Activated CD8-positive, alpha-beta memory T cell treated with anti-CD3 and anti-CD28 coated beads for 1 hour (primary cell): ENCODE measurements at places on chromosomes 16 and 17.

DNA sequence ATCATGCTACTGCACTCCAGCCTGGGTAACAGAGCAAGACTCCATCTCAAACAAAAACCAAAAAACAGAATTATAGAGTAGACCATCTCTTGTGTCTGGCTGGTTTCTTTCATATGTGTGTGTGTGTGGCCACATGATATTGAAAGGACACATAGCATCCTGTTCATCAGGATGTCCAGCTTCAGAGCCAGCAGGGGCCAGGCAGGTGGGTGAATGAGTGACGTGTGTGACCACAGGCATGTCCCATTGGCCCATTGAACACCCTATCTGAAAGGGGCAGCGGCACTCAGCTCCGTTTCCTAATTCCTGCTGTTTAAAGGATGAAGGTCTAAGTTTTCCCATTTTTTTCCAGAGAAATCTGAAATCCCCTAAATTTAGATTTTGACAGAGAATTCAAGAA lies 174.2 kb downstream of the PRKCB start:
- DNase-seq = no peak

- no peak for DNase-seq
Observed at GRCh38 chr17:64406321-64407200, 15.9 kb upstream of the PECAM1 start.

- no peak for DNase-seq
Observed at GRCh38 chr17:2687074-2687418, 24.5 kb downstream of the CLUH start.

- DNase-seq = no peak
Observed at GRCh38 chr17:863880-864279, 81.7 kb downstream of the MRM3 start.

GRCh38 chr17:30520436-30520835 lies 43.2 kb downstream of the GOSR1 start:
- DNase-seq = no peak

- no peak for DNase-seq
Observed at GRCh38 chr17:57311281-57312216, 55.2 kb downstream of the MSI2 start.

- no peak for DNase-seq
Observed at GRCh38 chr16:59259950-59260319, 525.8 kb upstream of the GOT2 start.

DNA sequence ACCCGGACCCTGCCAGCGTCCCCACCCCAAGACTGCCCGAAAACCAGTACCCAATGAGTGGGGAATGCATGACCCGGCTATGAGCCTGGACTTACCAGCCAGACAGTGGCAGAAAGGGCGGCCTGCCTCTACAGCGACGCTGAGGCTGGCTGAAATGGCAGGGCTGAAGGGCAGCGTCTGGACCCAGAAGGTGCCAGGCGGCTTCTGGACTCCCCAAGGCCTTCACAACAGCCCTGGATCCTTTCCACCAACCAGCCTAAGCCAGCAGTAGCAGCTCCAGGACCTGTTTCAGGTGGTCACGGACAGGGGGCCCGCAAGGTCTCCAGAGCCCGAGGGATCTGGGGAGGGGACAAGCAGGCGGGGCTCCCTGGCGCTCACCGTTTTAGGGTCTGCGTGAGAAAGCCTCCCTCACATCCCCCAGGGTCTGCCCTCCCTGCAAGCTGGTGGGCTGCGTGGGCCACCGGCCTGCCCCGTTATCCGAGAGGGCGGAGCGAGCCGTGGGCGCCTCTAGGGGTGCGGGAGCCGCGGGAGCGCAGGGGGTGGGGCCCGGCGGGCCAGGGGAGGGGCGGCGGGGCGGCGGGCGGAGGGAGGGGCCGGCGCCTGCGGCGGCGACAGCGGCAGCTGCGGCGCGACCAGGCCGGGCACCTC lies at the start of gene RIPOR1:
RIPOR1 (plus strand) TSS at position 608 of the 648 bp plus-strand sequence. CDS start 9,618 bp downstream, outside the sequence.
- no peak for DNase-seq

DNA sequence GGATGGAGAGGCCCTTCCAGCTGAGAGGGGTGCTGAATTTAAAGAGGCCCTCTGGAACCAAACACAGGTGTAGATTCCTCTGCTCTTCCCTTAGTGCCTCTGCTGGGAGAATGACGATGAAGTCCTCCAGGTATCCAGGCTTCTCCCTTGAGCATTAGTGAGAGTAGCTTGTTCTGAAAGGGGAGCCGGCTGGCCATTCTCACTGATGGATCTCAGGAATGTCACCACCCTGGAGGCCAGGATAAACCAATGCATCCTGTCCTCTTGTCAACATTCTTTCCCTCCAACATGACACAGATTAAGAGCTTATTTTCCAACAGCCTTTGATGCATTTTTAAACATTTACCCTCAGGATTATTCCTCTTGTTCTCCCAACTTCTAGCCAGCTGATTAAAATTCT lies 325.5 kb downstream of the CA10 start:
- no peak for DNase-seq

DNA sequence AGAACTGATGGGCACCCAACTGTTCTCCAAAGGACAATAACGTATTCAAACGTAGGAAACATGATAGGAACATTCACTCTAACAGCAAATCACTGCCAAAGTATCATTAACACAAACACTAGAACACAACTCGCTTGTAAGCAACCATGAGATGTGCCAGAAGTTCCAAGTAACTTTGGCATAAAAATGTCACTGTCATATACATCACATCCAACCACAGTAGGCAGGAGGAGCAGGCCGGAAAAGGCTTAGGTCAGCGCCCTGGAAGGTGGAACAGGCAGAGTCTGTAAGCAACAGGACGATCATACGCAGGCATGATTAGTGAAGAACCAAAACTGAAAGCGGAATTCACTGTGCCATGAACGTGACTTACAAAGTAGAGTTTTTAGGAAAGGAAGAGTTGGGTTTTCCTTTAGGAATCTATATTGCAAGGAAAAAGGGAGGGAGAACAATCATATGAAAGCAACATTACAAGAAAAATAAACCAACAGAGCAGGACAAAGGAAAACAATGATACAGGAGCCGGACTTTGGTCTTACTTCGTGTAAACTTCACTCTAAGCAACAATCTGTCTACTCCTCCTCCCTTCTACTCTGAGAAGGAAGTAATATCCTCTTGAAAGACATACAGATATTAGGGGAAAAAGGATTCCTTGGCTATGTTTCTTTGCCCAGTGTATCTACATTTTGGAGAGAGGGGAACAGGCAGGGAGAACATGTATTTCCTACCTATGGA lies 52.3 kb downstream of the YWHAE start:
- DNase-seq = no peak

DNA sequence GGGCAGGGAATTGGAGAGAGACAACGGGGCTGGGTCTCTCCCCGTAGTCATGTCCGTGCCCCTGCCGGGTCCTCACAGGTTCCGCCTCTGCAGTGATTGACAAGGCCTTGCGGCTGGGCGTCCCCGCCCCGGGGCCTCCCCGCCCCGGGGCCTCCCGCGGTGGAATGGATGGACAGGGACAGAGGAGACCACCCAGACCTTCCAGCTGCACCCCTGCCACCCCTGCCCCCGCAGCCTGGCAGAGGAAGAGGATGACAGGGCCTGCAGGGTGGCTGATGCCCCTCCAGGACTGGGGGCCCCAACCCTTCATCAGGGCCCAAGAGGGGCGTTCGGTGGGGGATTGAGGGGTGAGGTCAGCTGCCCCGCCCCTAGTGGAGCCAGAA lies 216.4 kb upstream of the CIBAR2 start:
- DNase-seq = no peak

GRCh38 chr17:42354956-42355843 lies 33.0 kb downstream of the STAT3 start:
- DNase-seq = no peak

DNA sequence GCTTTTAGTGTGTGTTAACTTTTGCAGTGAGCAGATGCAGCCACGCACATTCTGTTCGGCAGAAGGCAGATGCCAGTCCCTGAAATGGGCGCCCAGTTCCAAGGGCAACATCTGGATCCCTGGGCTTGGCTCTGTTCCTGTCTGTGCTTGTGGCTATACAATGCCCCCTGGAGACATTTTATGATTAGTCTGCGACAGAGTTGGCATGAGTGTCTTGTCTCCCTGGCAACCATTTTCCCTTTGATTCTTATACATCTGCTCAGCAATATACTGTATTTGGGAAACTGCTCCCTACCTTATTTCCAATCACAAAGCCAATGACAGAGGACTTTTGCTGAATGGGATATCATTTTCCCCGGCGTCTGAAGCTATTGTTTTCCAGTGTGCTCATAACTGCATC lies 1629.5 kb upstream of the GOT2 start:
- DNase-seq = no peak

DNA sequence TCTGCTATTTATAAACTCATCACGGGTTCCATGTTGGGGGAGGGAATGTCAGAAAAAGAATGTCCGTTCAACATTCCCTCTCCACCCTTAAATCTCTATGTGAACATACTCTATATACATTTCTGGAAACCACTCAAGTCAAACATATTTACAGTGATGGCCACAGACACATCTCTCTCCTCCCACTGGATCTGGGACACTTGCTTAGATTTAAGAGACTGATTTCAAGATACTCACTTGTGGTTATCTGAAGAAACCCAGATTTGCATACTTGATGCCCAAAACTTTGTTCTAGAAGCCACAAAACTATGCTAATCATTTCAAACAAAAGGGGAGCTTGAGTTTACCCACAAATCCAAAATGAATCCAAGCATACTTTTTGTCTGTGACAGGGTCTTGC lies 182.9 kb upstream of the SOX9 start:
- no peak for DNase-seq

DNA sequence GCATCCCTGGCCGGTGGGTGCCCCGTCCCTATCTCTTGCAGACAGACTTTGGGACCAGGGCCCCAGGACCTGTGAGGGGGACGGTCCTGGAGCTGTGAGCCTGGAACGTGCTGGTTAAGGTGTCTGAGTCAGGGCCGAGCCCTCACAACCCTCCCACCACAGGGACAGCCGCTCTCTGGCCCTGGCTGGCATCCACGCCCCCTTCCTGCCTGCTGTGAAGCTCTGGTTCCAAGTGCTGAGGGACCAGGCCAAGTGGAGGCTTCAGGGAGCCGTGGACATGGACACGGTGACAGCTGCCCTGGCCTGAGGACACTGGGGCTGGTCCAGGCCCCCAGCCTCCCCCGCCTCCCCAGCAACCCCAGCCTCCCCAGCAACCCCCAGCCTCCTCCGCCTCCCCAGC lies 6.6 kb downstream of the TSR3 start:
- no peak for DNase-seq

DNA sequence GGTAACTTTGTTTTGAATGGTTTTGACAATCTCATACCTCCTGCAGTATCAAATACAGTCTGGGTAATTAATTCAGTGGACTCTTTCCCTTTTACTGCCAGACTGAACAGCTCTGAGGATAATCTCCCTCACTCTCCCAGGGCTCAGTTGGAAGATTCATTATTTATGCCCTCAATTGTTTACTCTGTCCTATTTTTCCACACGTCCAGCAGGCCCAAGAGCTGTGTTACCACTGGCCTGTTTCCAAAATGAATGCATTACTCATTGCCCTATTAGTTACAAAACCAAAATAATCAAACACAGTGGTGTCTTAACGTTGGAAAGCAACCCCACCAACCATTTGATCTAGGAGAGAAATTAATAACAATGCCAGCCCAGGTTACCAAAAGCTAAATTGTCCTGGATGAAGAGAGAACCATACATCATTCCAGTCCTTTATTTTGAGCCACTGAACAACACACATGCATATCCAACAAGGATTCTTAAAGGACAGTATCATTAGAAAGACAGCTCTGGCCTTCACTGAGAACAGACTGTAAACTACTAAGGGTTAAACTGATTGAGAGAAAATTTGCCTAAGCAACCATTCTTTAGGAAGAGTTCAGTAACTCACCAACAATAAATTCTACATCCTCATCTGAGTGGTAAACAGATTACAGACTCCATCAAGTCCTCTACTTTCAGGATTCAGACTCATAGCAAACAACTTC lies 34.5 kb downstream of the FAM222B start:
- no peak for DNase-seq

DNA sequence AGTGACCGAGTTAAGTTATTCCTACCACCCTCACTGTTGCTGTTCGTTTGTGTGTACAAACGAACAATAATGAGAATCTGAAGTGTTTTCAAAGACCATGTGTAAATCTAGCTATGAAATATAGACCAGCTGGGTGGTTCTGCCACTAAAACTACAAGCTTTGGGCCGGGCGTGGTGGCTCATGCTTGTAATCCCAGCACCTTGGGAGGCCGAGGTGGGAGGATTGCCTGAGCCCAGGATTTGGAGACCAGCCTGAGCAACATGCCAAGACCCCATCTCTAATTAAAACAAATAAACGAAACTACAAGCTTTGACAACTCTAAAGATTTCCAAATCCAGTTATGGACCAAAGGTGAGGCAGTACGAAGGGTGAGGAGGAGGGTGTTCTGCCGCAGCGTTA lies 973 bp downstream of the RECQL5 start:
- no peak for DNase-seq

DNA sequence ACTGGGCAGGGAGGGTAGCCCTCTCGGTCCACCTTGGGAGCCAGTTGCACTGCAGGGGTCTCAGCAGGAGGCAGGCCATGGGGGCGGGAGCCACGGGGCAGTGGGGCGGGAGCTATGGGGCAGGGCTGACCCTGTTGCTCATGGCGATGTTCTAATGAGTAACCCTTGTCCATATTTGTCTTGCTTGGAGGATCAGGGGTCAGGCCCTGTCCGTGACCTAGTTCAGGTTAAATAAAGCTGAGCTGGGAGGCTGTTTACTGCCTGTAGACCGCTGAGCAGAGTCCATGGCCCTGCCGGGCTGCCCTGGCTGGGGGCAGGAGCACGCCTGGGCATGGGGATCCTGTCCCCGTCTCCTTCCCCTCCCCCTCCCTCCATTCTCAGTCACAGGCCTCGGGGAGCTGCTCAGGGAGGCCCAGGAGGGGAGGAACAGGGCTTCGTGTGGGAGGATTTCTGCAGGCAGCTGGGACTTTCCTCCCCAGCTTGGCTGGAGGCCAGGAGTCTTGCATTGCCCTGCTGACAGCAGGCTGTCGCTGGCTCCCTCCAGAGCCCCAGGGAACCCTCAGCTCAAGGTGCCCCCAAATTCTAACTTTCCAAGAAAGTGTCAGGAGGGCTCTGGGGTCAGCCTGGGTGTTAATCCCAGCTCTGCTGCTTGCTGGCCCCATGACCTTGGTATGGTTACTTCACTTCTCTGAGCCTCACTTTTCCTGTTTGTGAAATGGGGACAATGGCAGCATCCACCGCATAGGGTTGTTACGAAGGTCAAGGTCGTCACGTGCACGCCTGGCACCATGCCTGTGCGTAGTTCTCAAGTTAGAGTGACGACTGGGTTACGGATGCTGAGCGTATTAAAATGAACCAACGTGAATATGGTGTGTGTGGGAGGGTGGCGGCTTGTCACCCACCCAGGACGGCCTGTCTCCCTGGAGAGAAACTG lies 6.1 kb upstream of the SERPINF2 start:
- no peak for DNase-seq

DNA sequence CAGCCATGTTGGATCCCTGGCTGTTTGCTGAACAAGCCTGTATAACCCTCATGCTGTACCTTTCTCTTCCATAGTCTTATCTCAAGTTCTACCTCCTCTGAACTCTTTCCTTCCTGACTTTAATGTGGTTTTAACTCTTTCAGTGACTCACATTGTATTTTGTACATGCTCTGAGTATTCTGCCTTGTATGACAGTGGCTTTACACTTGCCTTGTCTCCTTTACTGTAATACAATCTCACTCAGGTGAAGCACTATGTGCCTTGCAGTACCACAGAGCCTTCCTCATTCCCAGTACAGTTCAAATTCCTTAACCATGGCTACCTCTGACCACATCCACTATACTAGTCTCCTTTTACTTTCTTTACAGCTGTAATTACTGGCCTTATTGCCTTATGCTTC lies 14.1 kb downstream of the PSMD11 start:
- DNase-seq = no peak

GRCh38 chr17:44541884-44542581 lies 15.3 kb upstream of the FZD2 start:
- DNase-seq = no peak
